ENCODE measurements at places on chromosomes 2 and 18.

GRCh38 chr2:18123577-18123976 is 245.1 kb downstream of the KCNS3 start:
- DNase-seq = no peak

GRCh38 chr18:22189449-22190166 is 20.2 kb downstream of the GATA6 start:
- no peak for DNase-seq

DNA sequence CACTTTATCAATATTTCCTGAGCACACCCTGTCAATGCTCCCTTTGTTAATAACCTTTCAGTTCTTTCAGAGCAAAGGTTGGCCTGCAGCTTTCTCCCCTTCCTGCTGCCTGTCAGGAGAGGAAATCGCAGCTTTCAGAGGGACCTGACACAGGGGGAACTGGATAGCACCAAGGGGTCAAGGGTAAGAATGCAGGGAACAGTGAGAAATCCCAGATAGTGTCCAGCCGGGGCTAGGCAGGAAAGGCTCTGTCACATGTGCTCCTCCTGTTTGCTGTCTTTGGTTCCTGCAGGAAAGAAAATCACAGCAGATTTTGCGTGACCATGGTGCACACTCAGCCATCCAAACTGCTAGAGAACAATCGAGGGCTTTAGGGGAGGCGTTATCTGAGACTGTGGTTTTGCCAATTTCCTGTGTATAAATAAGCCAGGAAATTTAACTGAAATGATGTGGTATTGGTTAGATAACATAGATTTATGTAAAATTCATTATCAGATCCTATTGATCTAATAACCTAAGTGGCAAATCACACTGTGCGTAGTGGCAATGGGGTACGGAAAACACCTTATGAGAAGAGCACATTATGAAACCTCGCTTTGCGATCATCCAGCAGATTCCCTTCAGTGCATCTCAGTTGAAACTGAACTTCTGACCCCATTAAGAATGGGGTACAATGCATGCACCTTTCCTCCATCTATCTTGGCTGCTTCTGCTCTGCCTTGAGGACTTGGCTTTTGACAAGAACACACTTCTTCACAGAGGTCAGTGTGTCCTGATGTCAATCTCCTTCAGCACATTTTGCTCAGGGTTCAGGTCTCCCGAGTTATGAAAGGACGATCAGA is 178.0 kb downstream of the ICOS start:
- DNase-seq = no peak

GRCh38 chr2:124112966-124113365 is 87.9 kb downstream of the CNTNAP5 start:
- DNase-seq = no peak

DNA sequence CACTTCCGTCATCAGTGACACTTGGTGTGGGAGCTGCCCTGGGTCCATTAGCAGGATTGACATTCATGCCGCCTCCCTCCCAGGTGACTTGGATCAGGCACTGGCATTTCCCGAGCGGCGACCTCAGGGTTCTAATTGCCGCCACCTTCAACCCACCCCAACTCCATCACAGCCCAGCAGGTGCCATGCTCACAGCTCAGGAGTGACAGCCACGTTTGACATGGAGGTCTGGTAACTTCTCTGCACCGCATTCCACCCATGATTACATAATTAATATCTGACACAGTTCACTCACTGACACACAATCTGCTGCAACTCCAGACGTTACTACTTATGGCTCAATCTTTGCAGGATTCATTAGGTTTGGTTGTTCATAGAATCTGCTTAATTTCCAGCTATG is 450.9 kb upstream of the MYT1L start:
- no peak for DNase-seq

- peak; percentile 75 for DNase-seq
These were observed 917 bp upstream of the PRKAG3 start for GRCh38 chr2:218832520-218832919.

- no peak for DNase-seq
These were observed 184.1 kb upstream of the FN1 start for GRCh38 chr2:215619989-215620388.

- DNase-seq = no peak
These were observed 22.9 kb downstream of the LTBP1 start for GRCh38 chr2:32969444-32970162.

- peak; percentile 95 for DNase-seq
These were observed 79.9 kb downstream of the TRIB2 start for GRCh38 chr2:12796657-12797056.

GRCh38 chr2:46390036-46390435 is 89.3 kb upstream of the TMEM247 start:
- no peak for DNase-seq

GRCh38 chr18:13032173-13032572 is 41.0 kb downstream of the CEP192 start:
- no peak for DNase-seq

DNA sequence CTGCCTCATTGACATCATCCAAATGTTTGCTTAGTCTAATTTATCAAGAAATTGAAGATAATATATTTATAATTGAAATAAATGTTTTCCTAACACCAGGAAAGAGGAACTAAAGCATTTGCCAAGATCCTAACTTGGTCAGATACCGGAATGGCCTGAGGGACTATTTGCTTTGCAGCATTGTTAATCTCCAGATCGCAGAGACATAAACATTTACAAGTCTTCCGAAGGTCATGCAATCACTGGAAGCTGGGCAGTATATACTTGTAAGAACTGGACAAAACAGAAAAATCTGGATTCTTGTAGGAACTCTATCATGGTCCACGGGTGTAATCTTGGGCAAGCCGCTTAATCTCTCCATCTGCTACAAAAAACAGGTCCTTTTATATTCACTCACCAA is 42.2 kb downstream of the CYBRD1 start:
- no peak for DNase-seq

- no peak for DNase-seq
These were observed 377.1 kb upstream of the SLC39A10 start for GRCh38 chr2:195279840-195280427.

GRCh38 chr18:59873641-59874040 is 26.2 kb upstream of the PMAIP1 start:
- no peak for DNase-seq

DNA sequence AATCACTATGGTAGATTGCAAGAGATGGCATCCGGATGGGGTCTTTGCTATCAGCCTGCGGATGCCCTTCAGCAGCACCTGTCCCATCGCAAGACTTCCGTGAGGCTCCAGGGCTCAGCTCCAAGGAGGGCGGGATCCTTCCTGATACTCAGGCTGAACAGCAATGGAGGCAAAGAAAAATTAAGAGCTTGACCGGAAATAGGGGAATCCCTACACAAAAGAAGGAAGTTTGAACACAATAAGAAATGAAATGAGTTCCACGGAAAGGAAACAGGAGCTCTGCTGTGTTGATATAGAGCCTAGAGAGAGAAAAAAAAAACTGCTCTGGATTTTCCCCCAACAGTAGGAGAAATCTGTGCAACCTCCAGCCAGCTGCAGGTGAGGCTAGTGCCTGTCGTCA is 91.9 kb downstream of the ARL4C start:
- no peak for DNase-seq

DNA sequence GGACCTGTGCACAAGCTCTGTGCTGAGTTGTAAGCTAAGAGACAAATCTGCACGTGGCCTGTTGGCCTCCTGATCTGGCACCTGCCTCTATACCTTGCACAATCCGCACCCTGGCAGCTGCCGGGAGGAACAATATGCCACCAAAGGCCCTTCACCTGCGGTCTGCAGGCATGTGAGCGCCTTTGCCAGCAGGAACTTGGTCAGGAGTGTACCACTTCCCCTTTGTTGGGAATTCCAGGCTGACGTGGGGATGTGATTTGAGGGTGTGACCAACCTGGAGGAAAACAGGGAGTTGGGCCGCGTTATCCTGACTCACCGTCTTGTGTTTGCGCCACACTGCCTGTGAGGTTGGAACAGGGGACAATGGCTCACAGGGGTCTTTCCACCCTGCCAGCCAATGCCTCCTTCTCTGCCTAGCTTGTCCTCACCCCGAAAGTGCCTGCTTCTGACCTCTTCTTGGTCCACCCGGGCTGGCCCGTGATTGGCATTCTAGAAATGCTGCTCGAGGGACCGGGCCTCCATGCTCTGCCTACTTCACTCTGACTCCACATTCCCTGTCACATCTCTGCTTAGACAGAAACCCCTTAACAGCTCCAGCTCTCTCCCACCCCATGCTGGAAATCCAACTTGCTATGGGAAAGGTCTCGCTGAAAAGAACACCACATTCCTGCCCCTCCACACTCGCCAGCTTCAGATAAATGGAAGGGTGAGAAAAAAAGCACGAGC is 67.1 kb upstream of the MAP4K4 start:
- DNase-seq = no peak

- no peak for DNase-seq
These were observed 196.6 kb upstream of the COPS8 start for GRCh38 chr2:236888794-236889780.

- DNase-seq = no peak
These were observed 38.9 kb downstream of the SETBP1 start for GRCh38 chr18:44719519-44720060.

- DNase-seq = no peak
These were observed 385.7 kb downstream of the MBD2 start for GRCh38 chr18:53838746-53839145.

DNA sequence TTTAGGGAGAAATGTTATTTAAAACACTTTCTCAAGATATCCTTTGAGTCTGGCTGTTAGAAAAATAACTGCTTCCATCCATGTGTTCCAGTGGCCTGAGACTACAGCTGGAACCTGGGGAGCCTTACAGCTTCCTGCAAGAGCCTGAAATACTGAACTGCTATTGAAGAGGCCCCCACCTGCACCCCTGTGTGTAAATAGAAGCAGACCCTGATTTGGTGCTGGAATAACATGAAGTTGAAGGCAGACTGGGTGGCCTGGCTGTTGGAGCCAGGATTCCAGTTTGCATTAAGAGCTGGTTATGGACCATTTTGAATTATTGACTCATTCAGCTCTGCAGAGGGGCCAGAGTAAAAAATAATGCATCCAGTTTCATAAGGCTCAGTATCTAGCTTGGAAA is 61.9 kb downstream of the DIS3L2 start:
- DNase-seq = no peak

DNA sequence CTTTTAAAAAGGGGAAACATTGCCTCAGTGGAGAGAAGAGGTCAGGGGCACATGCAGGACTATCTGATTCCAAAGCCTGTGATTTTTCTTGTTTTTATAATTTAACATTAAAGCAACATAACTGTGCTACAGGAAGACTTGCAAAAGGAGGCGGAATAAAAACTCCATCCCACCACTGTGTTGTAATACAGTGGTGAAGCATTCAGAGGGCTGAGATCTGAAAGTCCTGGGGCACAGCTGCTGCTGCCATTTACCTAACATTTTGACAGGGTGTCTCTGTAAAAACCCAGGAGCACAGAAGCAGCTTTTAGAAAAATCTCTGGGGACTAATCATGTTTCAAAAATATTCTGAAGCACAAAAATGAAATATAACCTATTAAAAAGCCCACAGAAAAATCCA is 97.6 kb downstream of the GRB14 start:
- peak; percentile 69 for DNase-seq

- DNase-seq = no peak
These were observed 110.6 kb downstream of the UPP2 start for GRCh38 chr2:158212301-158212700.

GRCh38 chr2:183564726-183565125 is 440.5 kb downstream of the NUP35 start:
- no peak for DNase-seq

GRCh38 chr2:181526014-181526413 is 68.8 kb downstream of the ITGA4 start:
- DNase-seq = no peak

DNA sequence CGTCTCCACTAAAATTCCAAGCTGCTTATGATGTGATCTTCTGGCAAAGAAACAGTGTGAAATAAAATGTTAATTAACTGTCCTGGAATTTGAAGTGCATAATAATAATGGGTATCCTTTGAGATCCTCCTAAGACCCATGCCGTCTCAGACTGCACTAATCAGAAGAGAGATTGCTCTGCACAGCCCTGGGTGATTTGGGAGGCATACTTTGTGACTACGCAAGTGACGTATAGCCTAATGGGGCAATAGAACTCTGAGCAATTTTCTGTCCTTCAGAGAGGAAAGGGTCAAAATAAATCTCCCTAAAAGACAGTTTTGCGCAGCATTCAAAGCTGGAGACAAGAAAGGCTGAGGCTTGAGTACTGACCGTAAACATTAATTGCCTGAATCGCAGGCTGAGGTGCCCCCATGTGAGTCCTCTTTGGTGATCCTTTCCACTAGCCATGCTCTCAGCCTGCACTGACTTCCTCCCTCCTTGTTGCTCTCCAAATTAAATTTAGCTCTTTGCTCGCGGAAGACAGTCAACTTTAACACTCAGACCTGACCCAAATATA is 76.0 kb downstream of the DPP4 start:
- no peak for DNase-seq

GRCh38 chr2:84487298-84487996 is 28.4 kb upstream of the SUCLG1 start:
- no peak for DNase-seq

- DNase-seq = no peak
These were observed 377.7 kb upstream of the MEX3C start for GRCh38 chr18:51575171-51575570.
